ENCODE measurements at places on chromosomes 5 and 9. TPM values are rescaled to one million over a fixed set of nuclear protein-coding genes. Genes with fewer than 3 reads are reported as not detected.

- DNase-seq, result no peak
These were observed 484 bp downstream of the GFM2 start for GRCh38 chr5:74766418-74766848.

DNA sequence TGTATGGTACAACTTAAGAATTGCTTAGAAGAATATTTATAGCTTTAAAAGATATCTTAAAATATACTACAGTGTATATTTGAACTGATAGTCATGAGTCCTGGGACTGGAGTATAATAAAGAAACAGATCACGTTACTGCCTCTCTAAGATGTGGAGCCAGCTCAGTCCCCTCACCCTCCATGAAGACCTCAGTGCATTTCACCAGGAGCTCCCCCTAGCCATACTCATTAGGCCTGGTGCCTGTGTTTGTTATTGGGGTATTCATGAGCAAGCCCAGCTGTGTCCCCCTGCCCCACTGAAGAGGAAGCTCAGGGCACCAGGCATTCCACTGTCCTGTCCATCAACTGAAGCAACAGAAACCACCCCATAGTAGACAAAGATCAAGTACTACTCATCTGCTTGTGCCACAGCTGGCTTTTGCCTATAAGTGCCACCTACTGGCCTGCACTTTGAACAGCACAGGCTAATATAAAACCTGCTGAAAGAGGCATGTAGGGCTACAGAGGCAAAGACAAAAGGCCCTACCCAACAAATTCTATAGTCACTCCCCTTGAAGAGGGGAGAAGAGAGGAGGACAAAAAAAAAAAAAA lies 850.2 kb upstream of the NUDT12 start:
- peak; percentile 59 for DNase-seq

DNA sequence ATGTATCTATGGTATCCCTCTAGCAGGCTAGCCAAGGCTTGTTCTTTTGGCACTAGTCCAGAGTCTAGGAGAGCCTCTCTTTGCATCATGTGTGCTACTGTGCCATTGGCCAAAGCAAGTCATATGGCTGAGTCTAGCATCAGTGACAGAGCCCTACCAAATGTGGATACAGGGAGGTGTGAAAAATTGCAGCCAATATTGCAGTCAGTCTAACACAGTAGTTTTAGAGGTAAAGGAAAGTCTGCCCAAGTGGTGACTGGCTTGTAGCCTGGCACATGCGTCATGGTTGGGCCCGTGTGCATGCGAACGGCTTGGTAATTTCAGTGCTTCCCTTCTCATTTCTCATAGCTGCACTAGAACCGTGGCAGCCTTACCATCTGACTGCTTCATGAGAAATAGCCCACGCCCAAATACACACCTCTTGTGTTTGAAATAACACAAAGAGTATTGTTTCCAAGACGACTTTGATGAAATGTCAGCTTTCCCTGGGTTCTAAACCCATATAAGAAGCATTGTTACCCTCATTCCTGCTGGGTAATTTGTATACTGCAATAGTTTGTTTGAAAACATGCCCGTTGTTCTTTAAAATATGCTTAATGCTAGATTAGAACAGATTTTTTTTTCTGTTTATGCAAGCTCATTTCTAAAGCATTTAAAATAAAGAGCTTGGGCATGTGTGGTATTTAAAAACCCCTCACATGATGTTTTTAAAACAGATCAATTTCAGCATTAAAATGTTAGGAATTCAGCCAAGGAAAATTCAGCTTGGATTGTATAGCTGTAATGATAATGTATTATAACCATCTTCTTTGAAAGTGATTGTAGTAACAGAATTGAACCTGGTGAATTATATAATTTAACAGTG lies 113.2 kb downstream of the TLE4 start:
- DNase-seq, result no peak

The GOLM1 gene
- total RNA-seq, result 60.0 TPM

DNA sequence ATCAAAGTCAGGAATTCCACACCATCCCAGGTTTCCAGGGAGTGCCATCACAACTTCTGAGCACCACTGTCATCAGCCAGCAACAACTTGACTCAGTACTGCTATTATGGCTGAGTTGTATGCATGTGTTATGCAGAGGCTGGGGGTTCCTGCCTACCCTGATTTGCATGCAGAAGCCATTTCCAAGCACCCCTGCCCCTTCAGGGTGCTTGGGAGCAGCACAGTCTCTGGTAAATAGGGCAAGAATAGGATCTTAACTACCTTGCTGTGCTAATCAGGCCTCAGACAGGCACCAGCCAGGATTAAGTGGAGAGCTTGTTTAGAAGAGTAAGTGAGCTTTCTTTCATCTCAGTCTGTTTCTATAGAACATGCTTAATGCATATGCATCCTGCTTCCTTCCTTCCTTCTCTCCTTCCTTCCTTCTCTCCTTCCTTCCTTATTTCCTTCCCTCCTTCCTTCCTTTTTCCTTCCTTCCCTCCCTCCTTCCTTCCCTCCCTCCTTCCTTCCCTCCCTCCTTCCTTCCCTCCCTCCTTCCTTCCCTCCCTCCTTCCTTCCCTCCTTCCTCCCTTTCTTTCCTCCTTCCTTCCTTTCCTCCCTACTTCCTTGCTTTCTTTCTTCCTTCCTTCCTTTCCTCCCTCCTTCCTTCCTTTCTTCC lies 175.7 kb downstream of the FRMD3 start:
- DNase-seq, result no peak

GRCh38 chr9:129669141-129669718 lies 3.8 kb downstream of the PRRX2 start:
- no peak for DNase-seq

The LRRC19 gene
- not detected for total RNA-seq

The PCDHGA8 gene
- total RNA-seq, result 0.18 TPM

The PCDHB2 gene
- total RNA-seq, result 0.21 TPM

DNA sequence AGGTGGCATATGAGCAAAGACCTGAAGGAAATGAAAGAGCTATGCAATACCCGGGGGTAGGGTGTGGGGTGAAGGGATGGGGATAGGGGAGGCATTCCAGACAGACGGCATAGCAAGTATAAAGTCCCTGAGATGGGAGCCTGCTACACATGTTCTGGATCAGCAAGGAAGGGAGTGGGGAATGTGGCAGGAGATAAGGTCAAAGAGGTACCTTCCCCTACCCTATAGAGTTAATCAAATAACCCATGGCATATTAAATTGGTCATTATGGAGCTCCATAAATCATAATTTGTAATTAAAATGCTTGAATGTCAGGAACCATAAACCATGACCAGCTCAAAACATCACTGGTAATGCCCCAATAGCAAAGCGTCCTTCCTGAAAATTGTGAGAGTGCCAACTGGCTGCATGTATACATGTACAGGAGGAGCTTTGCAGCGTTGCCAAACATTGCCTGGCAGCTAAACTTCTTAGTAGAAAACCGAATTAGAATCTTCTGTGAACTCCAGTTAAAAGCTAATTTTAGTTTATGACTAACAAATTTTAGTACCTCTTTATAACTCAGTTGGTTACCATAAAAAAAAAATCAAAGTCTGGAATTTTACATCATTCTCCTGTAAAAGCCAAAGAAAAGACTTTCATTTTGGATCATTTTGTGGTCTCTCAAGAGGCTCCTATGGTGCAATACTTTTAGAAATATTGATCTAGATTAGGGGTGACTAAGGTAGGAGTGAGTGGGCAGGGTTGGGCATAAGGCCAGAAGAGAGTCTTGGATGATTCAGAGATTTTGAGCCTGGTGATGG lies 4.7 kb downstream of the DNAI1 start:
- DNase-seq, result no peak

DNA sequence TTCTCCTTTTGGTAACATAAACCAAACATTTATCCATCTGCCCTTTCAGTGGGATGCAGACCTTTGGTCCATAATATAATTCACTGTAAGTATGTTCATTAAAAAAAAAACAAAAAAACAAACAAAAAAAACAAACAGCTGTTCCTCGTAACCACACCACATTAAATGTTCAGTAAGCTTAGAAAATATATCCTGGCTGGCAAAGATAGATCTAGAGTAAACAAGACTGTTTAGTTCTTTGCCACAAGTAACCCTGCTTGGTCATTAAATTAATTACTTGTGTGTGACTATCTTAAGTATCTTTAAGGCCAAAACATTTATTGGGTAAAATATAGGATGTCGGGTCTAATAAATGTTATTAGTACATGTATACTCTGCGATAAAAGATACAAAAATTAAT lies 1717.1 kb downstream of the EFNA5 start:
- DNase-seq, result no peak

DNA sequence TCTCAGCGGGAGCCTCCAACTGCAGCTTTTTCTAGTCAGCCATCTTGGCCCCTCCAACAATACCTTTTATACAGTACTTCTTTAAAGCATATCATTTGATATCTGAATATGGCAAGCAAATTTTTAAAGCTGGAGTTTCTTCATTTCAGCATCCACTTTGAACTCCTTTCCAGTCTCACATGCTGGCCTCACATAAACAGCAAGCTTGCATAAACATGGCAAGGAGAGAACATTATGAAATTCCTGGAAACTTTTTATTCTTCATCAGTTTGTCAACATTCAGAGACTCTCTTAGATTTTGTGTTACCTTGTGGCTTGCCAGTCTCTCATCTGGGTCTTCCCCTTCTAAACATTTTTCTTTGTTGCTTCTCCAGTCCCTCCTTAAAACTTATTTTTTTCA lies 745.3 kb downstream of the NR2F1-AS1 start:
- DNase-seq, result no peak

The RIC1 gene
- total RNA-seq, result 18.6 TPM

- no peak for DNase-seq
These were observed 93.7 kb upstream of the IL6ST start for GRCh38 chr5:56088431-56088949.

- no peak for DNase-seq
These were observed 105.6 kb upstream of the PCA3 start for GRCh38 chr9:76658510-76659231.

- DNase-seq, result no peak
These were observed 567.3 kb upstream of the KLF4 start for GRCh38 chr9:108056805-108057386.

The GABRA6 gene
- total RNA-seq, result not detected

- no peak for DNase-seq
These were observed 39.4 kb upstream of the HMCN2 start for GRCh38 chr9:130226112-130226511.
